ENCODE measurements at places on chromosomes 3 and 15. TPM values are rescaled to one million over a fixed set of nuclear protein-coding genes. Genes with fewer than 3 reads are reported as not detected.

- DNase-seq: no peak
These were observed 353 bp downstream of the ATG3 start for GRCh38 chr3:112561484-112561733.

The AGBL1 gene
- total RNA-seq: not detected

GRCh38 chr3:184718431-184718830, 6.6 kb upstream of the MAGEF1 start:
- DNase-seq: no peak

- no peak for DNase-seq
These were observed 123.3 kb upstream of the BFSP2 start for GRCh38 chr3:133276594-133276993.

DNA sequence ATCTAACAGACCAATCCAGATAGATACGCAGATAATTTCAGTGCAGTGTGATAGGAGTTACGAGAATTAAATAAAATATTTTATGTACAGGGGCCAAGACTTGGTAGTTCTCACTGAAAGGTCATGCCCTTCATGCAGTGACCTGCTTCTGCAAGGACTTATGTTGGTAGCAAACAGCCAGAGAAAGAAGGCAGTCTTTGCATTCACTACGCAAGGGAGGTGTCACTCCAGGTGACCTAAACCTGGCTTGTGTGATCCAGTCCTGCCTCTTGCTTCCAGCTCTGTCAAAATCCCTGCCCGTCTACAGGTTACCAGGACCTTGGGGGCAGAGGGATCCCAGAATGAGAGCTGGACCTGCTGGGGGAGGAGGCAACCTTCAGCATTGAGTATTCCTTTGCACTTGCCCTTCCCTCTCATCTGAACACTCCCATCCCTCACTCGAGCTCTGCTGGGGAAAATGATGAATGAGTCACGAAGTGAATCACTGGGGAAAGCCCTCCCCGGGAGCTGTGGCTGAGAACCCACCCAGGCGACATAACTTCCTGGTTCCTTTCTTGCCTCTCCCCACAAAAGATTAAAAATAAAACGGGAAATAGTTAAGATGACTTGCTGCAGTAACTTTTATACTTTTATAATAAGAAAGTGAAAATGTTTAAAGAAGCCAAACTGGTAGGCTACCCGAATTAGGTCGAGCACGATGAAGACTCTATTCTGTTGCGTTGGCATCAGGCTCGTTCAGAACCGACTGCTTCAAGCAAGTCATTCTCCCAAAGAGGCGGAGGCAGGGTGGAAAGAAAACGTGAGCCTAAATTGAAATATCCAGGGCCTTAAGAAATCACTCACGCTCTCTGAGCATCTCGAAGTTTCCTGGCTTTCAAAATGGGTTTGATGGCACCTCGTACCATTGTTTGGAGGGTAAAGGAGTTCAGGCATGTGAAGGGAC, 216.1 kb downstream of the SLCO3A1 start:
- DNase-seq: peak; percentile 90

GRCh38 chr3:137249311-137249940, 291.6 kb downstream of the IL20RB start:
- DNase-seq: no peak

GRCh38 chr15:33150971-33151370, 43.5 kb downstream of the FMN1 start:
- DNase-seq: no peak

The IL17RE gene
- 0.05 TPM for total RNA-seq

GRCh38 chr15:25990220-25990619, 127.1 kb upstream of the ATP10A start:
- DNase-seq: no peak

- DNase-seq: peak; percentile 85
These were observed 90.2 kb downstream of the ARNT2 start for GRCh38 chr15:80494351-80494751.

DNA sequence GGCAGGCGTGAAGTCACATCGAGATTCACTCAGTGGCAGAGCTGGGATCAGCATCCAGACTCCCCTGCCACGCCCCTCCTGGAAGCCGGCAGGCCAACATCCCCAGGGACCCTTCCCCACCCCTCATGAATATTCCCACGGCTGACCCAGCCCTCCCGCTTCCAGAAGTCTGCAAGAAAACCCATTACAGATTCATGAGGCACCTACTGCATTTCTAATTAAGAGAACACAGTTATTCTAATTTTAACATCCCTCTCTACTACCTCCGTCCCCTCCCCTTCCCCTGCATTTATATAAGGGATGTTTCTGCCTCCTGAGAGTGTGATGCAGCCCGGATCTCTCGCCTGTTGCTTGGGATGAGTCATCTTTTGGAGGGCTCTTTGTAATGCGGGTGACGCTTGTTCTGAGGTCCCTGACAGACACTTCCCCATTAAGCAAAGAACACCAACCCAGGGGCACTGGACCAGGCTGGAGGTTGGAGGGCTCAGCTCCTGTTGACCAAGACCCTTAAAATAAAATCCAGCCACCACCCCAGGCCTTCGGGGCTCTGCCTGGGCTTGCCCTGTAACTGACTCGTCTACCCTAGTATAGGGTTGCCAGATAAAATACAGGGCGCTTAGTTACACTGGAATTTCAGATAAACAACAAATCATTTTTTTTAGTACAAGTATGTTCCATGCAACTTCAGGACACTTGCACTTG, 118.7 kb downstream of the NUP210 start:
- peak; percentile 74 for DNase-seq

GRCh38 chr3:59817511-59817910, 767.7 kb upstream of the CFAP20DC start:
- peak; percentile 46 for DNase-seq

- no peak for DNase-seq
These were observed 33.1 kb downstream of the GRK7 start for GRCh38 chr3:141796081-141796888.

DNA sequence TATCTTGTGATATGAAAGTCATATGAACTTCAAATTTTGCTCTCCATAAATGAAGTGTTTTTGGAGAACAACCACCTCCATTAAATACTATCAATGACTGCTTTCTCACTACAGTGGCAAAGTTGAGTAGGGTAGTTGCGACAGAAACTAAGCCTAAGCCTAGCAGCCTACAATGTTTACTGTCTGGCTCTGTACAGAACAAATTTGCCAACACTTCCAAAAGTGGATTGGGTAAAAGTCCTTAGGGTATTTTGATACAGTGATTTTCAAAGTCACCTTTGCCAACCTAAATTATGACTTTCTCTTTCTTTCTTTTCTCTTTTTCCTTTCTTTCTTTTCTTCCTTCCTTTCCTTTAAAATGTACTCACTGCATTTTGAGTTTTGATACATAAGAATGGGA, 142.6 kb downstream of the PLCL2 start:
- no peak for DNase-seq

The CSTA gene
- 0.30 TPM for total RNA-seq

GRCh38 chr3:159583662-159584061, 405.0 kb upstream of the IL12A start:
- DNase-seq: no peak

DNA sequence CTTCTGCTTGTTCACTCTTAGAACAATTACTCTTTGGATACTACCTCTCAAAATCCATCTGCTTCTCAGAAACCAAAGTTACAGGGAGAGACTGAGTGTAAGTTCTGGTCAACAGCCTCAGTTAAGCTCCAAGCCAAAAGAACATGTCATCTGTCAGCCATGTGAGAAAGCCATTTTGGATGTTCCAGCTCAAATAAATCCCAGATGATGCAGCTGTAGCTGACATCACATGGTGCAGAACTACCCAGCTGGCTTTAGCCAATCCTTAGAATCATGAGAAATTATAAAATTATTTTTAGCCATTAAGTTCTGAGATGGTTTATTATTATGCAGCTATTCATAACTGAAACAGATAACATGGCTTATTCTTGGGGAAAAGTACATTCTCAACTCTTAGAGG, 696.0 kb downstream of the ZNF385D start:
- DNase-seq: no peak

The C2CD4A gene
- 0.05 TPM for total RNA-seq

DNA sequence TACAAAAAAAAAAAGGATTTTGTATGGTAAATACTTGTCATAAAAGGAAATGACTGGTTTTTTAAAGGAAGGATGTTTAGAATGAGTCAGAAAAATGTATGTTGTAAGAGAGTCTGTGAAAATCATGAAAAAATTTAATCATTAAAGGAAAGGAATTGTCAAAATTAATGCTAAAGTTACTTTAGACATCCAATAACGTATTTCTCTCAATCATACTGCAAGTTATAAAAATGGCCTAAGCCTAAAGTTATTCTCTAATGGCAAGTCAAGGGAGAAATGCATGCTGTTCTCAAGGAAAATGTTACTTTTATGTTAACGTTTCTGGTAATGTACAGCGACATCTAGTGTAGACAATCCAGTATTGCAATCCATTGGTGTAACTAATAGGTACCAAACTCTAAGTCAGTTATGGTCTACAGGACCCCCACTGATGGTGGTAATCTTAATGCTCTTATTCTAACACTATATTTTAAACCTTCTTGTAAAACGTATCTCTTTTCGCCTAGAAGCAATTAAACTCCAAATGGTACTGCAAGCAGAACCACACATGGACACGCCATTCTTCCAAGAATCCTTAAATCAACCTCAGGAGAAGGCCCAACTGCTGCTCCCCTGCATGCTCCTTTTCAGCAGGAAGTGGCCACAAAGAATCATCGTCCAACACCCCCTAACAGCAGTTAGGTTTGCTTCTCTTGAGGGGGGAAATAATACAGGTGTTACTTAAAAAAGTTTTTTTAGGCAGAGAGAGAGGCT, 35.2 kb downstream of the NCEH1 start:
- DNase-seq: peak; percentile 80

- peak; percentile 31 for DNase-seq
These were observed 86.4 kb downstream of the POLR2M start for GRCh38 chr15:57792724-57793449.

GRCh38 chr3:194272221-194272620, 78.9 kb downstream of the CPN2 start:
- DNase-seq: no peak

GRCh38 chr3:170497207-170498095, 78.8 kb downstream of the CLDN11 start:
- no peak for DNase-seq

GRCh38 chr15:75606711-75607699, 18.5 kb downstream of the SNUPN start:
- DNase-seq: peak; percentile 20

The CHP1 gene
- 81.7 TPM for total RNA-seq

DNA sequence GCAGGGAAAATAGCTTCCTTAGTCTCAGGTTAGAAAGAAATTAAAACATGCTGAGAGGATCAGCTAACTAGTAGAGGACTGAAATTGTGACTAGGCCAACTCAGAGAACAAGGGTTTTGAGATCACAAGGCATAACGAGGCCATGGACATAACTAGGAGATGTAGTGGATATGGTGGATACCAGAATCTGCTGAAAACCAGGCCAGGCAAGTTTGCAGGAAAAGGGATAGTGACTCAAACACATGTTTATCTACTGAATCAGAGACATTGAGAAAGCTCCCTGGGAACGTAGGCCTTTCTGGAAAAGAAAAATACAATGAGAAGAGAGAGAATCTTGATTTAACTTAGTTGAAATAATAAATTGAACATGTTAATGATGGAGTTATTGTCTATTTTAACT, 326.5 kb upstream of the GBE1 start:
- DNase-seq: peak; percentile 73

The MEX3B gene
- total RNA-seq: 4.1 TPM

DNA sequence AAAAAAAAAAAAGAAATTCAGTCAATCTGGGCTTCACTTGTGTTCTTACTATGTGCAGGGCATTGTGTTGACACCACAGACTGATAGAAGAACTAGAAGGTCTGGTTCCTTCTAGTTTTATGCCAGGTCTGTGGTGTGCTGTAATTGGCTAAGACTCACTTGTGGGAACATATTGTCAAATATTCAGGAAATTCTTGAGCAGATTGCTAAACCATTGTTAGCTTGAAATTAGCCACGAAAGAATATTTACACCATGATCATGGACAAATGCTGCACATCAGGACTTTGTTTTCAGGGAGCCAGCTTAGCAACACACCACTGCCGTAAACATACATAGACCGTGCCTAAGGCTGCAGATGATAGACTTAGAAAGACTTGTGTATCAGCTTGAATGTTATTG, 74.6 kb downstream of the GTPBP8 start:
- DNase-seq: no peak

The TATDN2 gene
- total RNA-seq: 13.4 TPM

DNA sequence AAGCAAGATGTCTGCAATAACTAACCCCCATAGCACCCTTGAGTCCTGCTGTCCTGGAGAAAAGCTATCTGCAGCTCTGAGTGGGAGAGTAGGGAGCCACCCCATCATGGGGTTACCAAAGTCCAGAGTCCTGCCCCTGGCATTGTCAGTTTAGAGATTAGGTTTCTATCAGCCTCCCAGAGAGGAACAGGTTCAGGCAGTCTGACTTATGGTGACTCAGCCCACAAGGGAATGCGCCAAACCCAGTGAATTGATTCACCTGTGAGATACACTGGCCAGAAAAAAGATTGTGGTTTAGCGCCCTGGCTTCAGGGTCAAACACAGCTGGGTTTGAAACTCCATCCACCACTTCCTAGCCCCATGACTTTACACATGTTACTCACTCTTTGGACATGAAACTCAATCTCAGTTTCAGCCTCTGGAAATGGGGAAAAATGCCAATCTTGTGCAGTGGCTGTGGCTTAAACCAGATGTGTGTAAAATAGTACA, 263.6 kb upstream of the HES1 start:
- peak; percentile 99 for DNase-seq

The PAK2 gene
- 35.2 TPM for total RNA-seq

DNA sequence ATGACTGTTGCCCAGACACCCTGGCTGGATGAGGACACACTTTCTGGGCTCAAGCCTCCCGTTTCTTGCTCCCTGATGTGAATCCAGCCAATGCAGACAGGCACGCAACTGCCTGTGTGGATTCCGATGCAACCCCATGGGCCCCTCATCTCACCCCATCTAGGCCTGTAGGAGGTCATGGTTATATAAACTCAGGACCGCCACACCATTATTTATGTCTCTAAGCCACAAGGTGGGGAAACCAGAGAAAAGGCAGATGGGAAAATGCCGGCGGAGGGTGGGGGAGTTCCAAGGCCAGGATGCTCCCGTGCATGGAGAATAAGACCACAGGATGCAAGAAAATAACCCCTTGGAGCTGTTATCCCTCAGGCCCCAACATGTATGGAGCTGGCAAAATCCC, 2.0 kb downstream of the MESP1 start:
- DNase-seq: no peak

DNA sequence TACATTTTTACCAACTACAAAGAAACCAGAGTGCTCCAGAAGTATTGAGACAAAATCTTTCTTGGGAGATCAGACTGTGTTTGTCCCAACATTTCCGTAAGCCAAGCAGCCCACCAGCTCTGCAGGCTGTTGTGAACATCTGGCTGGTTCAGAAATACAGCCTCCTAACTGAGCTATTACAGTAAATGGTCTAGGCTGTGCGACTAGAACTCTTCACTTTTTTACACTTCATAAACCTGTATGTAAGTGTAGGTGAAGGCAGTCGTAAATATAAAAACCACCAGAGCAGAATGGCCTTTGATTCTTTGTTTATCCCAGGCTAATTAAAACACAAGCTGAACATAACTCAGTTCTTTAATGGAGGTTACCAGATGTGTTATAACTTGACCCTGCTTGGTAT, 235.3 kb downstream of the ARRDC4 start:
- DNase-seq: no peak

Measured in M059J (cell line).